ENCODE measurements at places on chromosomes 4 and X.

DNA sequence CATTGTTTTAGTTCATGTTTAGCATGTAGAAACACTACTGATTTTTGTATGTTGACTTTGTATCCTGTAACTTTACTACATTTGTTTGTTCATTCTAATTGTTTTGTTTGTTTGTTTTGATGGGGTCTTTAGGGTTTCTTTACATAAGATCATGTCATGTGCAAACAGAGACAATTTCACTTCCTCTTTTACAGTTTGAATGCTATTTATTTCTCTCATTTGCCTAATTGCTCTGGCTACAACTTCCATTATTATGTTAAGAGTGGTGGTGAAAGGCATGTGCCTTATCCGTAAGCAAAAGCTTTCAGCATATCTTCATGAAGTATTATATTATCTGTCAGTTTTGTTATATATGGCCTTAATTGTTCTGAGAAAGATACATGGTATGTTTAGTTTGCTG, 571.1 kb downstream of the PCDH7 start:
- no peaks in the 10 kb centered on the region for H3K27me3 ChIP-seq
- no peak overlapping the region for H3K27ac ChIP-seq
- H3K4me1 ChIP-seq, result no peaks in the 10 kb centered on the region
- H3K4me3 ChIP-seq, result no peak overlapping the region
- DNase-seq, result no peak

- DNase-seq, result no peak
- H3K36me3 ChIP-seq, result no peaks in the 10 kb centered on the region
- H3K27ac ChIP-seq, result no peak overlapping the region
- no peaks in the 10 kb centered on the region for H3K4me1 ChIP-seq
- H3K4me3 ChIP-seq, result no peak overlapping the region
These were observed 299.0 kb downstream of the KCNIP4 start for GRCh38 chr4:21649391-21650090.

DNA sequence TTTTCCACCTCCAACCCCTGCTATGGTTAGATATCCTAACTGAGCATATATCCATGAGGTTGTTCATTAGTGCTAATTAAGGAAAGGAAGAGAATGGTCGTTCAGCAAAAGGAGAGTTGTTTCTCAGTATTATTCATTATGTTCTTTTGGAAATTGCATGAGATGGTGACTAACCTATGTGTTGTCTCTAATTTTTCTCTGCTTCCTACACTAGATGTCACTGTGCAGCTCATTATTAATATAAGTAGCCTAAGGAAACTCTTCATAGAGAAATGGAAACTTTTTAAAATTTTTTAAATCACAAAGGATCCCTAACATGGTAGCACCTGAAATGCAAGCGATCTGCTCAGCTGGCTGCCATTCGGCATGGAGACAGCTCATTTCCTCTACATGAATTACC, 67.7 kb upstream of the FAM9A start:
- DNase-seq, result no peak
- H3K36me3 ChIP-seq, result no peaks in the 10 kb centered on the region
- no peak overlapping the region for H3K4me3 ChIP-seq
- no peaks in the 10 kb centered on the region for H3K4me1 ChIP-seq
- H3K27me3 ChIP-seq, result no peaks in the 10 kb centered on the region

GRCh38 chrX:68851082-68851481, 22.3 kb downstream of the EFNB1 start:
- no peaks in the 10 kb centered on the region for H3K4me1 ChIP-seq
- no peaks in the 10 kb centered on the region for H3K27me3 ChIP-seq
- no peak for DNase-seq

DNA sequence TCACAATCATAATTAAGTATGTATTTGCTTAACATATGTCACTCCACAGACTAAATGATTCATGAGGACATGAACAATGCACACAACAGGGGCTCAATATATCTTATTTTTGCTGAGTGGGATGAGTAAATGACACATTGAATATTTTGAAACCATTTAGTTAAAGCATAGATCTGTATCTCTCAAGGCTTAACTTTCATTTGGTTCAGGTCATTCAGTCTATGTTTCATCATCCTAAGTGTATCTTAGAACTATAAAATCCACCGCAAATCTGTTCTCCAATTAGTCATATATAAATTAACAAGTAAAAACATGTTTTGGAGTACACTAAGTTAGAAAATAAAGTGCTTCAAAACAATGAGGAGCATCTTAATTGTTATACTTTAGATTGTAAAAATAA, 45.8 kb downstream of the AREG start:
- H3K4me3 ChIP-seq, result no peak overlapping the region
- no peak overlapping the region for H3K27ac ChIP-seq
- no peaks in the 10 kb centered on the region for H3K27me3 ChIP-seq
- DNase-seq, result no peak
- H3K36me3 ChIP-seq, result no peaks in the 10 kb centered on the region

GRCh38 chrX:47145395-47146120, 537 bp downstream of the RBM10 start:
- no peak for DNase-seq
- no peaks in the 10 kb centered on the region for H3K36me3 ChIP-seq
- peaks cover 6% of the 10 kb centered on the region for H3K4me1 ChIP-seq
- no peaks in the 10 kb centered on the region for H3K27me3 ChIP-seq

DNA sequence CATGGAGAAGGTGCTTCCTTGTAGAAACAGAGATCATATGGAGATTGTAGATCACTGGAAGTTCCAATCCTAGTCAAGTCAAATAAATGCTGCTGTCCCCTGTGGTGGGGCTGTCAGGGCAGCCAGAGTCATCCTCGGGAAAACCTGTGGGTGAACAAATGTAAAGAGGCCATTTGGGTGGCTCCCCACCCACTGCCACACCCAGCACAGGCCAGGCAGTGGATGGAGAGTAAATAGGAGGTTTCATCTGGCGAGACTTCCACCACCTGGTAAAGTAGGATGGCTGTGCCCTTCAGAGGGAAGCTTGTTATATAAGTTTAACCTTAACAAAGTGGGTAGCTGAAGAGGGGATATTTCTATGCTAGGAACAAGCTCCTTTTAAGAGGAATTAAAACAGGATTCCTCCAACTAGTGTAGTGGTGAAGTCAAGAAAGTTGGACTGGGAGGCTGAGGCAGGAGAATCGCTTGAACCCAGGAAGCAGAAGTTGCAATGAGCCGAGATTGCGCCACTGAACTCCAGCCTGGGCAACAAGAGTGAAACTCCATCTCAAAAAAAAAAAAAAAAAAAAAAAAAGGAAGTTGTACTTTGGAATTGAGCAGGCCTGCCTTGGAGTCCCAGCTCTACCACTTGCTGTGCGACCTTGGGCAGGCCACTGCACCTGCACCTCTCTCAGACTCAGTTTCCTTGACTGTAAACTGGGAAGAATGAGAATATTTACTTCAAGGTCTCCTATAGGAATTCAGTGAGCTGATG, 273.7 kb downstream of the PTTG2 start:
- DNase-seq, result no peak
- no peaks in the 10 kb centered on the region for H3K36me3 ChIP-seq
- no peaks in the 10 kb centered on the region for H3K27me3 ChIP-seq
- H3K27ac ChIP-seq, result no peak overlapping the region

DNA sequence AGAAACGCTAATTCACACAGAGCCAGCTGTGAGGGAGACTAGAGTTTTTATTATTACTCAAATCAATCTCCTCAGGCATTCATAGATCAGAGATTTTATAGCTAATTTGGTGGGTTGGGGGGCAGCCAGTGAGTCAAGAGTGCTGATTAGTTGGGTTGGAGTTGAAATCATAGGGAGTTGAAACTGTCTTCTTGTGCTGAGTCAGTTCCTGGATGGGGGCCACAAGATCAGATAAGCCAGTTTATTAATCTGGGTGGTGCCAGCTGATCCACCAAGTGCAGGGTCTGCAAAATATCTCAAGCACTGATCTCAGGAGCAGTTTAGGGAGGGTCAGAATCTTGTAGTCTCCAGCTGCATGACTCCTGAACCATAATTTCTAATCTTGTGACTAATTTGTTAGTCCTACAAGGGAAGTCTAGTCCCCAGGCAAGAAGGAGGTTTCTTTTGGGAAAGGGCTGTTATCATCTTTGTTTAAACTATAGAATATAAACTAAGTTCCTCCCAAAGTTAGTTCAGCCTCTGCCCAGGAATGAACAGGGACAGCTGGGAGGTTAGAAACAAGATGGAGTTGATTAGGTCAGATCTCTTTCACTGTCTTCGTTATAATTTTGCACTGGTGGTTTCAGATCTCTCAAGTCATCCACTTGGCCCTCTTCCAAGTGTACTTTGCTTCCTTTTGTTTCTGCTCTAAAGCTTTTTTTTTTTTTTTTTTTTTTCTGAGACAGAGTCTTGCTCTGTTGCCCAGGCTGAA, 5.4 kb upstream of the NAA11 start:
- no peaks in the 10 kb centered on the region for H3K27me3 ChIP-seq
- no peak overlapping the region for H3K27ac ChIP-seq
- DNase-seq, result no peak
- no peak overlapping the region for H3K4me3 ChIP-seq
- no peaks in the 10 kb centered on the region for H3K4me1 ChIP-seq

Data from CD8-positive, alpha-beta memory T cell (primary cell).